ENCODE measurements at places on chromosomes 5 and 9.
A peak's percentile ranks its signal among the peaks of the same experiment; 100 is the strongest.

DNA sequence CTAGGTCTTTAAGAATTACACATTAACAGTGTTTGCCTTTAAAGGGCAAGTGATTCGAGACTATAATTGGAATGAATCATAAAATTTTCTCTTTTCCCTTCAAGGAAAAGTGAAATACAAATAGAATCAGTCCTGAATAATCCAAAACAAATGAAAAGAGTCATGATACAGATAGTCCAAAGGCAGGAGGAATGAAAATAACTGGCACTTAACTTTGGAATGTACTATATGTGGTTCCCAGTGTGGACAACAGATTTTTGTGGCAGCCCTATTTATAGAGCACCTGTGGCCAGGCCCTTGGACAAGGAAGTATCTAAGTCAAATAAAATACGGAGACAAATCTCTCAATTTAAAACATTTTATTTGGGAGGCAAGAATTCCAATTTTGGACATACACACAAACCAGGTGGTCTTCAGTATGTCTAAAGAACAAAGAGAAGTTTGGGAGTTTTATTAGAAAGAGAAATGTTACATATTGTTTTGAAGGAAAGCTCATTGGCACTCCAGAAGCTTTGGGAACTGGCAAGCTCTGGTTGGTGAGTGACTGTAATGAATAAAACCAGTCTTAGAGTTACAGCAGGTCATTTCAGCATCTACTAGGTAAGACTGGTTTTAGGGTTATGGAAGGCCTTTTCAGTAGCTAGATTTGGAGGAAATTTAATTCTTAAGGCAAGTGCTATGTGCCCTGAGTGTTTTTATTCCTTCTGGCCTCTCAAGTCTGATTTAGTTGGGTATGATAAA is 116.0 kb upstream of the PAM start:
- no peak for ATAC-seq

DNA sequence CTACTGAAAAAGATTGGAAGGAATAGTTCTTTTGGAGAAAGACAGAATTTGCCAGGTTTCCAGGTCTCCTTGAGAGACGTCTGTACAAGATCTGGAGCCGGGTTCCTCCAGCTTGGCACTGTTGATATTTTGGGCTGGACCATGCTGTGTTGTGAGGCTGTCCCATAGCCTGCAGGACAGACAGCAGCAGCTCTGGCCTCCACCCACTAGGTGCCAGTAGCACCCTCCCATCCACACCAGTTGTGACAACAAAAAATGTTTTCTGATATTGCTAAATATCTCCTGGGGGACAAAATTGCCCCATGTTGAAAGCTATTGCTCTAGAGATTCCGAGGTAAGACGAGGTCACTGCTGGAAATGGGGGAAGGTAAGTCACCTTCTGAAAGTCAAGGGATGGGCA is 287.7 kb upstream of the DAP start:
- ATAC-seq, result no peak

DNA sequence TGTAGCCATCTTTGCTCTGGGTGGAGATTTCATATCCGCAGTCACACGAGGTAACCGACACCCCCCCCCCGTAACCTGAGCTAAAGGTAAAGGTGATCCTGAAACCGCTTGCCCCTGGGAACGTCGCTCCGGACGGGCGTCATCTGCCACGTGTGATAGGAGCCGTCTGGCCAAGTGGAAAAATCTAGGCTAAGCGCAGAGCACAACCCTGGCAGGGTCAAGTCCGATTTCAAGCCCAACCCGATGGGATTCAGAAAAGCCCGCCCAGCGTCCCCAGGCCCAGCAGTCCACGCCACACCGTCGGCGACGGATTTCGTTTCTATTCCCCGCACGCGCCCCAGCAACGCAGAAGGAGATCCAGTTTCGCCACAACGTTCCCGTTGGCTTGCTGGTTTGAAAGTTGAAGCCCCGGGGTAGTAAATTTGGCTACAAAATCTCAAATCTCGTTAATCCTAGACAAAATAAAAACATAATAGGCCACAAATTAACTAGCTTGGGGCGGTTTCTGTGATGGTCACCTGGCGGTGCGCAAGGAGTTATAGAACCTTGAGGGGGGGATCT is 32.4 kb upstream of the NFIB start:
- ATAC-seq, result no peak

GRCh38 chr5:107129051-107129450 is 541.7 kb downstream of the EFNA5 start:
- no peak for ATAC-seq

- ATAC-seq, result no peak
Measured at GRCh38 chr5:97163360-97163764, 19.7 kb downstream of the RIOK2 start.

DNA sequence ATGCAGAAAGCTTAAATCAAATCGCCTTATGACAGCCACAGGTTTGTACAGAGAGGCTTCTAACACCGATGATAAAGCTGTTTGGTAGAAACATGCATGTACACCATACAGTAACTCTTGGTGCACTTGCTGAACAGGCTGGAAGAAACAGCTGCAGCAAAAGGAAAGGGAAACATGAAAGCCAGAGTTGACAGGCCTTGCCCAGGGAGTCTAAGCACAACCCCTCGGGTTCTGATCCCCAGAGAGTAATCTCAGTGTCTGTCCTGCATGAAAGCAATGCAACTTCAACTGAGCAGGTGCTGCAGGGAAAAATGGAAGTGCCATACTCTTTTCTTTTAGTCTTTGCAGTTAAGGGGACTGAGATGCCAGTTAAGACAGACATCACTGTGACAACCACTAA is 419.9 kb downstream of the BNC2 start:
- no peak for ATAC-seq

DNA sequence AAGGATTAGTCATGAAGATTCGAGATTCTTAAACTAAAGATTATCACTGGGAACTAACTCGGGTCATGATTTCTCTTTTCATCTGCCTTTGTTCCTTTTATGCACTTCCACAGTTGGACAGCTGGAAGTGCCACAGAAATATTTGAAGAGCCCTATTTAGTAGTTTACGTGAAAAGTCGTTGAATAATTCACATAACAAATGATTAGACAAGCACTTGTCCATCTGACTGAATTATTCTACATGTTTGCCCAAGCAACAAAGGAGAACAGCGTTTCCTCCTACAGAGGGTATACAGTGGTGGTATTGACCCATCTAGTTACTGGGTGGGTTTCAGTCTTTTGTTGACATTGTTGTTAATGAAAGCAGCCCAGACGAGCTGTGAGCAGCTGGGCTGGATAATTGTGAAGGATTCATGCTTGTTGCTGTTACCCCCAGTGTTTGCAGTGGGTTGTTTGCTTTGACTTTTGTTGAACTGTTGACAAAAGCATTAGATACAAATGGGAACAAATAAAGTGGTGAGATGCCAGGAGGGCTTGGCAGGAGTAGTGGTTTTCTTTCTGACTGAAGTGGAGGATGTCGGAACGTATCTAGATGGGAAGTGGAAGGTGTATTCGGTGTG is 96.2 kb downstream of the TLE4 start:
- ATAC-seq, result no peak

- peak; percentile 48 for ATAC-seq
Measured at GRCh38 chr9:79471580-79472543, 99.9 kb upstream of the TLE4 start.

DNA sequence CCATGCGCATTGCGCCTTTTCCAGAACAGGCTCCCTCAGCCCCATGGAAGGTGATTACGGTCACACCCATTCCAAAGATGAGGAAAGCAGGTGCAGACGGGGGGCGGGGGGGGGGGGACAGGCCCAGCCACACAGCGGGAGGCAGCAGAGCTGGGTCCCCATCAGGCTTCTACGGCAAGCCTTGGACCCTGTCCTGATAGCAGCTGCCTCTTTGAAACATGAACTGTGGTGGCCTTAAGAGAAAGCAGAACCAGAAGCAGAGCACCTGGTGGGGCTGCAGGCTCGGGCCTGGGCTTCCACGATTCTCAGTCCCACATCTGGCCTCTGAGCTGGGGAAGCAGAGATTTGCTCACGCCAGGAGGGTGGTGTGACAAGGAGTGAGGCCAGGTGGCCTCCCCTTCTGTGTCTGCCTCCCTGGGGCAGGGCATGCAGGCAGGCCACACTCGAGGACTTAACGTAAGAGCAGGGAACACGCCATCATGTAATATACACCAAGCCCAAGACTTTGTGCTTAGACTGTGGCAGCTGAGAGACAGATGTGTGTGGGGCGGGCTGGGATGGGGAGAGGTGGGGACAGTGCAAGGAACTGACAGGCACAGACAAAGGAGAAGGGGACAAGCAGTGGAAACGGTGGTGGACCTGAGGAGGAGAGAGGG is 14.2 kb upstream of the PHYKPL start:
- ATAC-seq, result no peak

DNA sequence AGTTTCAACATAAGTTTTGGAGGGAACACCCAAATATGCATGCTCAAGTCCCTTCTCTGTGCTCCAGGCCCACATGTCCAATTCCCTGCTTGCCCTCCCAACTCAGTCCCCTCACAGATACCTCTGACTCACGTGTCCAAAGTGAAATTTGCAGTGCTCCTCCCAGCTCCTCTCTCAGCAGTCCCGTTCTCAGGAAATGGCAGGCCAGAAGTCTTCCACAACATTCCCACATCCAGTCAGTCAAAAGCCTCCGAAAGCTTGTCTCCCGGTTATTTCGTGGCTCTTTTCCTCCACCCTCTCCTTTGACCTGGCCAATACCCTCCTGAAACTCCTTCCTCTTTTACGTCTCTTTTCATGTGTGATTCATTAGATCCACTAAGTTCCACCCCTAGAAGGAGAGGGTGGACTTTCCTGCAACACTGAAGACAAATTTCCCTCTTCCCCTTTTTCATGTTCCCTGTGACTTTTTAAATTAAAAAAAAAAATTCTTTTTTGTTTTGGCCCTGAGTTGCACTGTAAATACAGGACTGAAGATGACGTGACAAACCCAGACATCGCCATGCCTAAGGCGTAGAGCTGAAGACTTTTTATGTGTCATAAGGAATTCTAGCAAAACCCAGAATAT is 12.8 kb upstream of the MGAT1 start:
- ATAC-seq, result no peak

DNA sequence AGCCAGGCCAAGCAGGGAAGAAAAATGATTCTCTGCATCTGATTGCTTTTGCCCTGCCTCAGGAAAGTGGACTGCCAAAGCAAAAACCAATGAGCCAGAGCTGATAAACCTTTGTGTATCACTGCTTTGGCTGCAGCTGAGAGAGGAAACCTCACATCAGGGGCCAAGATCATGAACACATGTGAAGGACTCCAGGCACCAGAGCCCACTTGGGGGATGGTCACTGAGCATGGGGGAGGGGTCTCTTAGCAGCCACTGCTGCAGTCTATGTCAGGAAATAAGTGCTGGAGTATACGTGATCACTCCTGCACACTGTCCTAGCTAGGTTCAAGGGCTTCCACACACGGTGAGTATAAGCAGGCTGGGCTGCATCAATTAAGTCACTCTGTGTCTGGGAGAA is 229.9 kb downstream of the SPOCK1 start:
- ATAC-seq, result no peak

- ATAC-seq, result no peak
Measured at GRCh38 chr5:1834721-1835429, 33.7 kb downstream of the NDUFS6 start.

DNA sequence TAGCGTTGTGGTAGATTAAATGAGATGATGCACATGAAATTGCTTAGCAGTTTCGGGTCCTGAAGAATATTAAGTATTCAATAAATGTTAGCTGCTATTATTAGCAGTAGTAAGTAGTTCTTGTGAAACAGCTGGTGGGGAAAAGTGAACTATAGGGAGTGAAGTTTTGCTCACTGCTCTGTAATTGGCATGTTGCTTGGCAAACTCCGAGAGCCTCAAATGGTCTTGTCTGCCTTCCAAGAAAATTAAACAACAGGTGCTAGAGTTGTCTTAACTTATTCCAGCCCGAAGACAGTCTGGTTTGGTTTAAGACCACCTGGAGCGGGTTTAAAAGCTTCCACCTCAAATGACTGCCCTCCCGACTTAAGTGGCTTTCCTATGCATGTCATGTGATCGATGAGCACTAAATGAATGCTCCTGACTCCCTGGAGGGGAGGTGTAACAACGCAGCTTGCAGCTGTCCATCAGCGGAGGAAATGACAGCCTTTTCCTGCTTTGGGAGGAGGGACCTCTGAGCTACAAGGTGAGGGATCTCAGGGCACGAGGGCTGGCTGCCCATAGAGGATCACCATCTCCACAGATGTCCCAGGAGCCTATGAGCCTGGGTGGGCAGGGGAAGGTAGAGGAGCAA is 202.9 kb upstream of the PANK3 start:
- ATAC-seq, result no peak

GRCh38 chr9:35864695-35865255 is 5.4 kb downstream of the OR13J1 start:
- ATAC-seq, result no peak

DNA sequence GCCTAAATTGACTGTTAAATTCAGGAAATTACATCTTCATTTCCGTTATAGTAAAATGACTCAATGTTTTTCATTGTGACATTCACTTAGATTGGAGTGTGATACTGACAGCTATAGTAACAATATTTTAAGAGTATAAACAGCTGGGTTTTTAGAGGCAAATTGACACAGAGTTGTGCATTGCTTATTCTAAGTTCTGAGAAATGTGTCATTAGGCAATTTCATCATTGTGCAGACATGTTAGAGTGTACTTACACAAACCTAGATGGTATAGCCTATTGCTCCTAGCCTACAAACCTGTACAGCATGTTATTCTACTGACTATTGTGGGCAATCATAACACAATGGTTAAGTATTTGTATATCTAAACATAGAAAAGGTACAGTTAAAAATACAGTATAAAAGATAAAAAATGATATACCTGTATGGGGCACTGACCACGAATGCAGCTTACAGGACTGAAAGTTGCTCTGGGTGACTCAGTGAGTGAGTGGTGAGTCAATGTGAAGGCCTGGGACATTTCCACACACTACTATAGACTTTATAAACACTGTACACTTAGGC is 132.7 kb downstream of the PDE4D start:
- ATAC-seq, result no peak

All from stimulated activated memory B cell treated with anti-CD40 and anti-IgM and Interleukin-4, amounts not matched to agents 10 μg/mL and 1 μg/mL and 100 μg/mL, for 72 hours (primary cell).